Stimulated activated CD4-positive, alpha-beta T cell treated with anti-CD3 and anti-CD28 coated beads, Interleukin-1b, Interleukin-23, amount 100 ng/mL, for 24 hours (primary cell): ENCODE measurements at places on chromosomes 3 and 15.

GRCh38 chr3:170741756-170742529 lies 128.1 kb downstream of the RPL22L1 start:
- DNase-seq: no peak

DNA sequence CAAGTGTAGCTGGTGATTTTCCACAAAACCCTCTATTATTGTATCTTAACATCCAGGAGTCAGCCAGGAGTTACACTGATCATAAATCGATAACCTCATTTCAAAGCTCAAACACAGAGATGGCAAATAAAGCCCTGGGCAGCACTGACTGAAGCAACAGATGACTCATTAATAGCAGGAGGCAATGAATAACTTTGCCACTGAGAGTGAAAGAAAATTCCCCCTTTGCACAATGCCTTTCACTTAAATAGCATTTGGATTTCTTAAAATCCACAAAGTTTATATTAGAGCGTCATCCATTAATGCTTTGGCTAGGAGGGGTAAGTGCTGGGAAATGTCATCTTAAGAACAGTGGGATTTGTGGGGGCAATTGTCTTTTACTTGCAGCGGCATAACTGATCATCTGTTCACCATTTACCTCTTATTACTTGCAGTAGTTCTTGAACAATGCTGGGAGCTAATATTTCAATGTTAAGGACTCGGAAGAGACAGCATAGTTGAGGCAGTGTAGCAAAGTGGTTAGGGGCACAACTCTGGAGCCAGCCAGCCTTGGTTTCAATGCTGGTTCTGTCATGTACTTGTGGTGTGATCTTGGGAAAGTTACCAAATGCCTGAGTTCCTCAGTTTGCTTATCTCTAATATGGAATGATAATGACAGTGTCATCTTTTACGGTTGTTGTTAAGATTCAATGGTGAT lies 630.4 kb upstream of the TBL1XR1 start:
- no peak for DNase-seq

GRCh38 chr3:14345496-14346150 lies 56.8 kb upstream of the SLC6A6 start:
- no peak for DNase-seq

GRCh38 chr3:169475576-169475975 lies 187.9 kb downstream of the MECOM start:
- DNase-seq: no peak

- no peak for DNase-seq
Measured at GRCh38 chr3:170419557-170420087, 954 bp downstream of the CLDN11 start.

DNA sequence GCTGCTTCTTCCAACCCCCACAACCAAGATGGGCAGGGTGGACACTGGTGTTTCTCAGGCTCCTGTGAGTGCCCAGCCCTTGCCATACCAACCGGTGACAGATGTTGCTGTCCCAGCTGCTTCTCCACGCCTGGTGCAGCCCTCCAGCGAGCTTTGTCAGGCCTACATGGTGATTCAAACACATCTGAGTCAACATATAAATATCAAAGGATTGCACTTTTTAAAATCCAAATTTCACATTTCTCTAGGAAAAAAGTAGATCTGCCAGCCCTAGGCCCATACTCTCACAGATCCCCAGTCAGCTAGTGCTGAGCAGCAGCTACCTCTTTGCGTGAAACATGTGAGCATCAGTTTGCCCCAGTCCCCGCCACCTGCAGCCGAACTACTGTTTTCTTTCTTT lies 52.7 kb downstream of the RPN1 start:
- DNase-seq: no peak

DNA sequence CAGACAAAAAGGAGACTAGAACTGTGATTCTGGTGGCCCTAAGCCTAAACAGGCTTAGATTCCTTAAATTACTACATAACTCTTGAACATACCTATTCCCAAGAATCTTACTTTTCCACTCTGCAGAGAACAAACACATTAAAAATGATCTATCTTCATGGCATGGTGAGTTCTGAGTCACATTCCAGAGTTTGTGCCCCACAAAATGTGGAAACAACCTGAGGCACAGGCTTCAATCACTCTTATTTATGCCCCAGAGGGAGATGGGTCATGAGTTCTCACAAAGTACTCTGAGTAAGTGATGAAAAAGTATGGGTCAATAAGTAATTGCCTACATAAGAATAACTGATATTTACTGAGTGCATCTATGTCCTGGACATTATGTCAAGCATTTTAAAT lies 137.5 kb upstream of the SLC2A2 start:
- DNase-seq: no peak

DNA sequence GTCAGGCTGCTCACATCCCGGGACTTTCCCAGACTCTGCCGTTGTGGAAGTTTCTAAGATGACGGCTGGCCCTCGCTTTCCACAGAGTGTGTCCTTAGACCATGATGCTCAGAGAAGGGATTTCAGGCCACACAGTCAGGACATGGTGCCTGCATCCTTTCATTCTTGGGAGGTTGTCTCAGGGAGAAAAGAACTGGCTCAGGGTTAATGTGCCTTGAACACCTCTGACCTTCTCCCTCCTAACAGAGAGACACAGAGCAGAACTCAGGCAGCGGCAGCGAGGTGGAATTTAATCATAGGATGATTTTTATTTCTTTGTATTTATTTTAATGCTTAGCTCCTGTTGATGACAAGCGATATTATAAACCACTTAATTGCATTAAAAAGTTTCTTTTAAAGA lies 96.9 kb upstream of the ATP2B2 start:
- no peak for DNase-seq
